SK-N-DZ (cell line): ENCODE measurements at places on chromosomes 5 and 9.

GRCh38 chr9:76644171-76644570, 120.1 kb upstream of the PCA3 start:
- DNase-seq, result no peak

DNA sequence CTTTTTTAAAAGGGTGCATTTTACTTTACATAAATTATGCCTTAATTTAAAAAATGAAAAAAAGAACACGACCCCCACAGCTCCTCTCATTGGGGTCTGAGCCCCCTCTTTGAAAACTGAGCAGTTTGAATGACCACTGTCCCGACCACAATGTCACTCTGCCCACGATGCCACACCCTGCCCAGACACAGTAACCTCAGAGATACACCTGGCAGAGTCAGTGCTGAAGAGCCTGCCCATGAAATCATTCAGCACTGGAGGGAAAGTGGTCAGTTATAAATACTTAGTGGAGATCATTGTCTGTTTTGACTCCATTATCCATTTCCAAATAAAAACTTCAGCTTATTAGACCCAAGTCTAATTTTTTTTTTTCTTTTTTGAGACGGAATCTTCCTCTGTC, 49.3 kb downstream of the DNAJC21 start:
- no peak for DNase-seq

GRCh38 chr5:107593009-107593408, 77.7 kb downstream of the EFNA5 start:
- peak; percentile 89 for DNase-seq

DNA sequence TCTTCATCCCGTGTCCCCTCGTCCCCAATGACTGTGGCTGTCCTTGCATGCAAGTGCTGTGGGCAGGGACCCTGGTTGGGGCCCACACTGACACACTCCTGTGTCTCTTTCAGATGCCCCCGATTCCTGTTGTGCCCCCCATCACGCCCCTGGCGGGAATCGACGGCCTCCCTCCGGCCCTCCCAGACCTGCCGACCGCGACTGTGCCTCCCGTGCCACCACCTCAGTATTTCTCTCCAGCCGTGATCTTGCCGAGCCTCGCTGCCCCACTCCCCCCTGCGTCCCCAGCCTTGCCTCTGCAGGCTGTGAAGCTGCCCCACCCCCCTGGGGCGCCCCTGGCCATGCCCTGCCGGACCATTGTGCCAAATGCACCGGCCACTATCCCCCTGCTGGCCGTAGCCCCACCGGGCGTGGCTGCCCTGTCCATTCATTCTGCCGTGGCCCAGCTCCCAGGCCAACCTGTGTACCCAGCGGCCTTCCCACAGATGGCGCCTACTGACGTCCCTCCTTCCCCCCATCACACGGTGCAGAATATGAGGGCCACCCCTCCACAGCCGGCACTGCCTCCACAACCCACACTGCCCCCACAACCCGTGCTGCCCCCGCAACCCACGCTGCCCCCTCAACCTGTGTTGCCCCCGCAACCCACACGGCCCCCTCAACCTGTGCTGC, 75.0 kb downstream of the WNK2 start:
- no peak for DNase-seq

DNA sequence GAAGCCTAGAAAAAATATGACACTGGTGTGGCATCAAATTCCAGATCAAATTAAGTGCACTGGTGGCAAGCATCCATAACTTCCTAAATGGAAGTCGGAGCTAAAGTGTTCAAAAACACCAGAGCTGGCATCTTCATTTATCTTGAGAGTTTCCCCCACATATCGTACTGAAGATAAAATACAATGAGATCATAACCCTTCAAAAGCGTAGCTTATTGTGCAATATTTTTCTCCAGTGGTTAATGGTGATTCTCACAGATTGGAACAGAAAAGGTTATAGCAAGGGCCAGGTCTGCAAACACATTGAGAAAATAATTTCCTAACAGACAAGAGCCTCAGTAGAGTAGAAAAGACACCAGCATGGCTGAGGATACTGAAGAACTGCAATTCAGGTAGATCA, 147.6 kb downstream of the SEMA5A start:
- DNase-seq, result no peak

DNA sequence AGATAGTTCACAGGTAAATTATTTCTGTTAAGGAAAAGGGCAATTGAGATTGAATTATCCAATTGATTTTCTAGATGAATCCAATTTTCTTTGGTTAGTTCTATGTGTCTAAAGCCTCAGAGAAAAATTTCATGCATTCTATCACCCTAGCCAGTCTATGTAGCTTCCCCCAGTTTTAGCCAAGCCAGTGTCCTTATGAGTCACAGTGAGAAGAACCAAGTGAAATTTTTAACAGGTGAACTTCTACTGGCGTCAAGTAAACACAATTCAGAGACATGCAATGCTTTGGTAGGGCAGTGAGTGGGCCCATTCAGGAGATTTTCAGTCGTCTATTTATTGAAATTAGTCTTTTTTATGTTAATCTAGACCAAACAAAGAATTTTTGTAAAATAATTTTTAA, 1077.4 kb upstream of the ARRDC3 start:
- DNase-seq, result no peak

GRCh38 chr9:70563431-70564204, 149.2 kb upstream of the KLF9 start:
- DNase-seq, result no peak

- DNase-seq, result no peak
Observed at GRCh38 chr9:77429928-77430327, 218.2 kb downstream of the GNA14 start.

DNA sequence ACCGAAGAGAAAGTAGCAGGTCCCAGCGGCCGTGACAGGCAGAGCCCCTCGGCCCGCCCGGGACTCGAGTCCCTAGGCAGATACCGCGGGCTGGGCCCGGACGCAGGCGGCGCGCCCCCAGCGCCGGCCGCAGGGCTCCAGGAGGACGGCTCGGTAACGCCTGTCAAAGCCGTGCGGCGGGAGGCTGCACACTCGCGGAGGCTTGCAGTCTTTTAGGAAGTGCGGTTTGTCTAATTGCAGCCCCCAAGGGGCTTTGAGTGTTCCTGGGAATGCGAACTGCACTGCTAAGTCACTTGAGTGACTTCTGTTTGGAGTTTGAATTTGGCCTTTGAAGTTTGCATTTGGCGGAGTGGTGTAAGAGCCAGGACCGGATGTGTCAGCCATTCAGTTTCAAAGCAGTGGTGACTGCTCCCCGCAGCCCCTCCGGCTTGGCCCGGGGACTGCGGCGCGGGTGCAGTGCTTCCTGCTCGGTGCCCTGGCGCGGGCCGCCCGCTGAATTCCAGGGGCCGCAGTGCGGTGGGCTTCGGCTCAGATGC, 1.3 kb downstream of the MAP3K1 start:
- DNase-seq, result peak; percentile 48
